ENCODE measurements at places on chromosomes 7 and 10.

- DNase-seq, result no peak
Measured at GRCh38 chr7:55052741-55053427, 34.1 kb downstream of the EGFR start.

DNA sequence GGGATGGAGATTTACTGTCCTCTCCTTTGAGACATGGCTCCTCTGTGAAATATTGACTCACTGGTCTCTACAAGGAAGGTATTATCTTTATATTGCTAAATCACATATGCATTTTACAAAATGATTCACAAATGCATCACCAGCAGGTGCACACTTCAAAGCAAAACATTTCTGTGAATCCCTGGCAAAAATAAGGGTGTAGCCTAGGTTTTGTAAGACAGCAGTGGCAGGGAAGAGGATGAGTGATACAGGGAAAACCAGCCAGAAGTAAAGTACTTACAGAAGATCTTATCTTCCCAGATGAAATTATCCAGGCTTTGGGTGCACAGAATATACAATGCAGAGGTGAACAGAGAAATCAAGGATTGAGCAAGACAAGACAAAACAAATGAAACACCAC, 1094.6 kb downstream of the GATA3 start:
- DNase-seq, result no peak

GRCh38 chr10:34906067-34906965, 91.2 kb upstream of the PARD3 start:
- no peak for DNase-seq

- no peak for DNase-seq
Measured at GRCh38 chr10:28922127-28922526, 244.8 kb downstream of the BAMBI start.

DNA sequence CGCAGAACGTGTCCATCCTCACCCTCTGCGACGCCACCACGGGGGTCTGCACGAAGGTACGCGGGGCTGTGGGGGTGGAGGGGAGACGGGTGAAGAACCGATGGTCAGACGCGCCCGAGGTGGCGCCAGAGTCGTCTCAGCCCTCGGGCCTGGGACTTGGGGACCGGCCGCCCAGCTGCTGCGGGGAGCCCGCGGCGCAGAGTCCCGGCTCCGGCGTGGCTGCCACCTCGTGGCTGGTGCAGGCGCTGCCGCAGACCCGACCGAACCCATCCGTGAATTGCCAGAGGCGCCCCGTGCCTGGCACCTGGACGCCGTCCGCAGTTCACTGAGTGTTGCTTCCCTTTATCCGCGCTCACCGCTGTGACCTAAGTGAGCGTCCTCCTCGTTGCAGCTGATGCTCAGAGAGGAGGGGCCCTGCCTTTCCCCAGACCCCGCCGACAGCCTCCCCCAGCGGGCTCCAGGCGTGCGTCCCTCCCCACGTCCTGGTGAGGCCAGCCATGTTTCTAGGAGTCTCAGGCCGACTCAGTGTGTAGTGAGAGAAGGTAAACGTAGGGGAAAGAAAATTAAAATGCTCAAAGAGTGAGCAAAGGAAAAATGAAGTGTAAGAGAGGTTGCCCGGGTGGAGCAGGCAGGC, 208.7 kb downstream of the PAXIP1 start:
- DNase-seq, result no peak

DNA sequence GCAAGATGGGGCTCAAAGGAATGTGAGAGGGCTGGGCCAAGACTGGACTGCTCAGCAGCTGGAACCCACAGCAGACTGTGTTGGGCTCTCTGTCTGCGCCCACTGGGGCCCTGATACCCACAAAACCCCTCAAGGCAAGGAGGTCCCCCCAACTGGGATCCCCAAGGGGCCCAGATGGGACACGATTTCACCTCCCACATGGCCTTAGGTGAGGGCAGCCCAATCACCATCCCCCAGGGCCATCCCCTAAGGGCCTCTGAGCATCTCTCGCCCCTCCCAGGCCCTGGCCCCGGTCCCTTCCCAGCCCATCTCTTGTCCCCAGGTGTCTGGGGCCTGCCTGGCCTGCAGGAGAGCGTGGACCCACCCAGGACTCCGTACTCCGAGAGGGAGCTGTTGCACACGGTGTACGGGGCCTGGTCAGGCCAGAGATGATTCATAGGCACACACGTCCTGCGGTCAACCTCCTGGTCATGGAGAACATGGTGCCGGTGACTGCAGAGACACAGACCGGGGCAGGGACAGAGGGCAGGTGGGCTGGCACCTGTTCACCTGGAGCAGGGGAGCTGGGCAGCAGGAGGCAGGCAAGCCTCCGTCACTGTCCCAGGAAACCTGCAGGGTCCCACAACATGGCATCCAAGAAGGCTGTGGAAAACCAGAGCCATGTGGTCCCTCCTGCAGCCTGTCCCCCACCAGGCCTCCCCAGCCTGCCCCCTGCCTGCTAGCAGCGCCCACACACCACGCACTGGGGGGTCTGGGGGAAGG, 21.6 kb downstream of the OGDHL start:
- no peak for DNase-seq

DNA sequence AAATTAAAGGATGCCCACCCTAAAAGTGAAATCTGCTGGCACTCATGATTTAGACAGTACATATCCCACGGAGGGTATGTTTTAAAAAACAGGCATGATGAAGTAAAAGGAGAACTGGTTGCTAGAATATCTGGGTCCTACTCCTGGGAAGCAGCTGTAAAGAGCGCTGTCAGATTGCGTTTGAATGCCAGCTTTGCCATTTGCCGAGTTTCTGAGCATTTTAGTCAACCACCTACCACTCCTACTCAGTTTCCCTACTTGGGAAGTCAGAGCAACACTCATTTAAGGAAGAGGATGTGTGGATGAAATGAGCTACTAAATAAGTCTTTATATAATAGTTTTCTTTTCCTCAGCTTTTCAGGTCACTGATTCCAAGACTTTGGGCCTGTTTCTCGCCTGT, 1.1 kb upstream of the UMAD1 start:
- no peak for DNase-seq

DNA sequence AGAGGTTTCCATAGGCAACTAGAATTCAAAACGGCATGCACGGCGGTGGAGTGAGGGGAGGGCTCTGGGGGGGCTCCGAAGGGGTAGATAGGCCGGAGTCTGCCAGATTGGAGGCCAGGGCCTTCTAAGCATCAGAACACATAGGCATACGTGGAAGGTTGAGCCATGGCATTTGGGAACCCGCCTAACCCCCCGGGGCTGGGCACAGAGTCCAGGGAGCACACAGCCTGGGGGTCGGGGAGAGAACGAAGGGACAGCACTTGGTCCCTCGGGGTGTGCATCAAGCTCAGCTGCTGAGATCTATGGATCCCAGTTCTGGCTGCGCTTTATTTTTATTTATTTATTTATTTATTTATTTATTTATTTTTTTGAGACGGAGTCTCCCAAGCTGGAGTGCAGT, 89.4 kb upstream of the TNS3 start:
- no peak for DNase-seq

Measured in CD4-positive, alpha-beta T cell treated with Interleukin-15 for 4 hours (primary cell).